Stimulated activated CD8-positive, alpha-beta memory T cell treated with anti-CD3 and anti-CD28 coated beads, Interleukin-4, amount 100 ng/mL, for 4 hours (primary cell): ENCODE measurements at places on chromosomes 1 and 21.
A peak's percentile ranks its signal among the peaks of the same experiment; 100 is the strongest.

DNA sequence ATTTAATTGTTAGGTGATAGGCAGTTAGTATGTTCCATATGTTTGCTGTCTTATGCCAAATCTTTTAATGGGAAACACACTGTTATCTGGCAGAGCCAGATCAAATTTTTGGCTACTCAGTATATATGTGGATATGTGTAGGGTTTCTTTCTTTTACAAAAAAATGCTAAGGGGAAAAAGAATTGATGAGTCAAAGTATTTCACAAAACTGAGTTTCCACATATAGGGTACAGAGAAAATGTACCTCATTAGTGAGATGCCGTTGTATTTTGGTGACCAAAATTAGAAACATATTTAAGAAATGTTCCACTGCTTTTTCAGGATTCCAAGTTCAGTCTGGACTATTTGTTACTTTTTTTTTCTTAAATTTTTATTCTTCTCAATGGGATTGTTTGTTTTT is 201.2 kb upstream of the PTGFR start:
- DNase-seq = no peak

- DNase-seq = no peak
Observed at GRCh38 chr1:186002406-186002805, 268.2 kb downstream of the HMCN1 start.

GRCh38 chr1:44542420-44543063 is 131.7 kb downstream of the TMEM53 start:
- no peak for DNase-seq

GRCh38 chr1:153921803-153922075 is 1.0 kb downstream of the GATAD2B start:
- DNase-seq = no peak

GRCh38 chr21:43827015-43827611 is 37.7 kb downstream of the RRP1 start:
- DNase-seq = no peak

DNA sequence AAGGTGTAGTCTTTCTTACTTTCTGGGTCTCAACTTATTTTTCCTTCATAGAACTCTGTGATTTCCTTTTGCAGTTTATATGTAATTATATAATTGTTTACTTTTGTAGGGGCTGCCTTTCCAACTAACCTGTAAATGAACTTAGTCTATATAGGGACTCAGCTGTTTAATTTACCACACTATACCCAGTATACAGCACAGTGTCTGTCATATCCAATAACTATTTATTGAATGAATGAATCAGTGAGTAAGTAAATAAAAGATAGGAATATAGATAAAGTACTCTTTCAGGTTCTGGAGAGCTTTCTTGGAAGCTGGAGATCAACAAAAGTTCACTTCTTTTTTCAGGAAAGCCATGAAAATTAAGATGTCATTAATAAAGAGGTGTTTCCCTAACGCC is 174.8 kb downstream of the NTNG1 start:
- DNase-seq = no peak

DNA sequence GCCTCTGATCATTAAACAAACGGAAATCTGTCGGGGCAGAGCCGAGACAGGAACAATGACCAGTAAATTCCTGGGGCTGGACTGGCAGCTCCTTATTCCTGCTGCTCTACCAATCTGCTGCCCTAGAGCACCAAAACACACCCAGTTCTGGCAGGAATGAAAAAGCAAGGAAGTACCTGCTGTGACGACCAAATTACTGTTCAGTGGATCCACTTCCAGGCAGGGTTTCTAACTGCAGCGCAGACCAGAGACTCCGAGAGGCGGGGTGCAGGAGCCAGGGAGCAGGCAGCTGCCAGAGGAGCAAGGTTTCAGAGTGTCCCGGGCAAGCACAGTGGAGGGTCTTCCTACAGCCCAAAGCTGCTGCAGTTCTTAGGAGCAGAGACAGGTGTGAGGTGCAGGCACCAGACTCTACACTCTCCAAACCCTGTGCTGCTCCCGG is 32.4 kb downstream of the KANK4 start:
- DNase-seq = no peak

DNA sequence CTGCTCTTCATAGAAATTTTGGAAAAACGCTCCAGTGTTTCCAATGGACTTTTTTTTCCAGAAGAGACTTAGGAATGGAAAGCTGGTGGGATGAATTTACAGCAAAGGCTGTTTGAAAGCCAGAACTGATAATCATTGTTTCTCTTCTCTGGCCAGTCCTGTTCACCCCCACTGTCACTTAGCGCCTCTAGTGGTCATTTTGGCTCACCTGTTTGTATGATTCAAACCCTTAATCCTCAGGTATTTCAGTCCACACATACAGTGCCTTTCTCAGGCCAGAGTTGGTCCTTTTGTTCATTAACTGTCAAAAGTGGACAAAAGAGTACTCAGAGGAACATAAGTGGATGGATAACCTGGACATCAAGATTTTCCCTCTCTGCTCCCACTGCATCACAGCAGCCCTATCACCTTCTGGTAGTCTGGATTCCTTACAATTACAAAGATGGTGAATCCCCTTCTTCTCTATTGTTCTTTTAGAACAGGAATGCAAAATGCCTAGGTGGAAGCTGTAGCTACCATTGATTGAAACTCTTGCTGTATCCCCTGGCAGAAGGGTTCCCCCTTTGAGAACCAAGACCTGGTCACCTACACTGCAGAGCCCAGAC is 177.6 kb upstream of the OLFM3 start:
- DNase-seq = no peak

DNA sequence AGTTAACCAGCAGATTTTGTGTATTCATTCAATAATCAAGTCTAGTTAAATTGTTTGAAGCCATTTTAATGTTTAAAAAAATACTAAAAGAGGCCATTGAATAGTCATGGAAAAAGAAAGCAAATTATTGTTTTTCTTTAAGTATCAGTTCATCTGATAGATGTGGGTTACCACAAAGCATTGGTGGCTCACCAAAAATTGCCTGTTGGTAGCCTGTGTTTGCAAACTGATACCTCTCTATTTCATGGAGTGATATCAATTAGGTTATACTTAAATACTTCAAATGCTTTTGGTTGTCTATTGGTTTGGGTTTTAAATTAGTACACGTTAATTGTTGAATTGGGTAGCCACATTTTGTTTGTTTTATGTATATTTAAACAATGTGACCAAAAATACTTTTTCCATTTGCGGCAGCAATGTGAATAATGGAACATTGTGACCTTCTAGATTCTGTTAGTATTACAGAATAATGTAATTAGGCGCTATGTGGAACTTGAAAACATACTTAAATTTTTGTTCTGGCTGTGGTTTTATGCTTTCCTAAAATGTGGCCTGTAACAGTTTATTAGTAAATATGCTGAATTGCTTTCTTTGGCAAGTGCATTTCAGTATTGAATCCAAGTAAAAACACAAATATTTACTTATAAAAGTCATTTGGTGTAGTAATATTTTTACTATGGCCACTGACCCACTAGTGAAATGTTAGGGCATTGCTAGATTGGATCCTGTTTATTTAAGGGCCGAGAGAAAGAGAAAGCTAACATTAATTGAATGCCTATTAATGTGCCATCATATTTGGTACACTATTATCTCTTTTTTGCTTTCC is 37.1 kb upstream of the NBL1 start:
- DNase-seq = peak; percentile 15

- DNase-seq = no peak
Observed at GRCh38 chr21:17454315-17455027, 58.4 kb upstream of the CXADR start.

DNA sequence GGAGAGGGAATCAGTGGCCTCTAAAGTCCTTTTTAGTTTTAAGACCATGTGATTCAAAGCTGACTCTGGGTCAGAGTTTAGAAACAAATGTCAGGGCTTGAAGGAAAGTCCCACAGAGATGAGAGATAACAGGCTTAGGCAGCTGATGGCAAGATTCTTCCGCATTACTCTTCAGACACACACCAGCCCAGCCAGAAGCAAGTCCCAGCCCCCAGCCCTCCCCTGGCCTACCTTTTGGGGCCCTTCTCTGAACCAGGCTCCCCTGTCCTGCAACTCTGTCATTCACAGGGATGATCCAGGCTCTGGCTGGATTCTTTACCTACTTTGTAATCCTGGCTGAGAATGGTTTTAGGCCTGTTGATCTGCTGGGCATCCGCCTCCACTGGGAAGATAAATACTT is 13.1 kb upstream of the CASQ1 start:
- no peak for DNase-seq

- DNase-seq = no peak
Observed at GRCh38 chr21:44696572-44696971, 400 bp upstream of the KRTAP10-12 start.

DNA sequence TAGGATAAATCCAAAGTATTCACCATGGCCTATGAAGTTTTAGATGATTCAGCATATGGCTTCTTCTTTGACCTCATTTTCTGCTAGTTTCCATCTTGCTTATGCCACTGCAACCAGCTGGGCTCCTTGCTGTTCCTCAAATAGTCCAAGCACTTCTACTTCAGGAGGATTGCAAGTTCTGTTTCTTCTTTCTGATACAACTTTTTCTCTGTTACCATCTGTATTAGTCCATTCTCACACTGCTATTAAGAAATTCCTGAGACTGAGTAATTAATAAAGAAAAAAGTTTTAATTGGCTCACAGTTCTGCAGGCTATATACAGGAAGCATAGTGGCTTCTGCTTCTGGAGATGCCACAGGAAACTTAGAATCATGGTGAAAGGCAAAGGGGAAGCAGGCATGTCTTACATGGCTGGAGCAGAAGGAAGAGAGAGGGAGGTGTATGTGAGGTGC is 20.3 kb downstream of the PTGS2 start:
- no peak for DNase-seq

DNA sequence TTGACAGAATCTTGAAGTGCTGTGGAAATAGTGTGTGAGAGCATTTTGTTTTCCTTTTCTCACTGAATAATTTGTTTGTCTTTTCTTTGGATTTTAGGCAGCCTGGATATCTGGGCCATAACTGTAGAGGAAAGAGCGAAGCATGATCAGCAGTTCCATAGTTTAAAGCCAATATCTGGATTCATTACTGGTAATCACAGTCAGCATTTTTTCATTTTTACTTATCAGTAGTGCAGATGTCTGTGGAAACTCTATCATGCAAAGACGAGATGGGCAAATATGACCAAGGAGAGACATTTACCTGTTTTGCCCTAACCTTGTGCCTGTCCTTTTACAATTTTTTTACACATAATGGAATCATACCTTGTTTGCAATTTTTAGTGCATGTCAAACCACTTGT is 78.8 kb downstream of the ITSN1 start:
- no peak for DNase-seq

- DNase-seq = no peak
Observed at GRCh38 chr1:94980582-94981574, 54.0 kb upstream of the CNN3 start.

- DNase-seq = no peak
Observed at GRCh38 chr1:206558794-206559671, 51.7 kb downstream of the RASSF5 start.

- DNase-seq = no peak
Observed at GRCh38 chr1:198108636-198109370, 48.0 kb upstream of the NEK7 start.

DNA sequence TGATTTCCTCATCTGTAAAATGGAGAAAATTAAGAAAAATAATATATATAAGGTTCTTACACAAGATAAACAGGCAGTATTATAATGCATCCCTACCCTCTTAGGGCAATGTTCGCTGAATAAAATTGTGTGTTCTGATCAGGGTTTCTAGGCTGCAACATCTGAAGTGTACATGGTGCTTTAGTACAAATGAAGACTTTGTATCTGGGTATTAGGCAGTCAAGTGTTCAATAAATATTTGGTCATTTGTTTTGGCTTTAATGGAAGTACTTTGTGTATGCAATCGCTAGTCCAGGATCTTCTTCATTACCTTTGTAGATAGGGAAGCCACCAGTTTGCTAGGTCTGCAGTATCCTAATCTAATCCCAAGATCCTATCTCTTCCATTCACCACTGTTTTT is 28.1 kb downstream of the DNASE2B start:
- DNase-seq = no peak

DNA sequence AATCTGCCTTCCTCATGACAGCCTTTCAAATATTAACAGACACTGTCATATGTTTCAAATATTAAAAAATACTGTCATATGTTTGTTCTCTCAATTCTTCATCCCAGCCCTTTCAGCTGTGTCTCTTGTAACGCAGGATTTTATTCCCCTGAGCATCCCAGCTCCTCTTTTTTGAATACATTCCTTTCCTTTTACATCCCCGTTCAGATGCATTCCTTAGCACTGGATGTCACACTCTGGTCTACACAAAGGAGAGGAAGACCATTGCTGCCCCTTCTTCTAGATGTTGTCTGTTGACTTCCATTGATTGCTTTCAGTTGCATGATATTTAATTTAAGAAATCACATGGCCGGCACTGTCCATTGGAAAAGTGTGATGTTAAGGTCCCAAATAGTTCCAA is 117.4 kb upstream of the PAXBP1 start:
- no peak for DNase-seq

GRCh38 chr1:228430243-228430642 is 13.6 kb upstream of the TRIM17 start:
- DNase-seq = no peak

DNA sequence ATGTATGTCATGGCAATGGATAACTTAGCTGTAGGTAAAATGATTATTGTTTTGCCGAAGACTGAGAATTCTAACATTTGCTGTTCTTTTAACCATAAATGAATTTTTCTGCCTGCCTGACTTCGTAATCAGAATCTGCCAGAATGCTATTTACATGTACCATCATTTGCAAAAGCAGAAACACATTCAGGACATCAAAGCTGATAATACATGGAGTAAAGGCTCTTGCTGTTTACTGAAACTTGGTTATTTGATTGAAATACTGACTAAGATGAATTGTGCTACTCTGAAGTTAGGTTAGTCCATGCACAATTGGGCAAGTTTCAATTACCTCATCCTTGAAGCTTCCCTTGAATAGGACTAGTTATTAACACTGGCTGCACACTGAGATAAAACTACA is 293.8 kb downstream of the PLA2G4A start:
- no peak for DNase-seq

DNA sequence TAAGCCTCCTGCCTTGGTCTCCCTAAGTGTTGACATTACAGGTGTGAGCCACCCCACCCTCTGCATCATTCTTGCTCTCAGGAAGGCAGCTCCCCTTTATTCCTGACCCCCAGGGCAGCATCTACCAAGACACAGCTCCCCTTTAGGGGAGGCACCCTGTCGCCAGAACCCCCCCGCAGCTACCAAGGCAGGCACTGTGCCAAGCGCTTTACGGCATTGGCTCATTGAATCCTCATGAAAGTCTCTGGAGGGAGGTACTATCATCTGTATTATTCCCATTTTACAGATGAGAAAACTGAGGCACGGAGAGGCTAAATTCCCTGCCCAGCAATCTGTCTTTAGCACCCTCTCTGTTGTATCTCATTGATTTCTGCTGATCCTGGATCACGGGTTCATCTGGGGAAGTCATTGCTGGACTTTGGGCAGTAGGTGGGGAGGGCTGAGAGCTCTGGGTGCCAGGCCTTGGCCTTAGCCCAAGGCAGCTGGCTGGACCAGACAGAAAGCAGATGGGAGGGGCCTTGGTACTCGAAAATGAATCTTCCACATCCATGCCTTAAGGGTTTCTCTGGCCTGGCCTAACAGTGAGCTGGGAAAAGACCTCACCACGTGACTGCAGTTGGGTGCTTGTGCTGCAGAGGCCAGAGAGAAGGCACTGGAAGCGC is 5.9 kb downstream of the PLOD1 start:
- DNase-seq = no peak

GRCh38 chr1:22018583-22019559 is 17.4 kb downstream of the CELA3A start:
- DNase-seq = peak; percentile 20
